Motor neuron (in vitro differentiated cells): ENCODE measurements at places on chromosomes 5 and 9. TPM values are rescaled to one million over a fixed set of nuclear protein-coding genes. Genes with fewer than 3 reads are reported as not detected.

- no peak for ATAC-seq
These were observed 312.8 kb downstream of the SEMA5A start for GRCh38 chr5:9233035-9233434.

DNA sequence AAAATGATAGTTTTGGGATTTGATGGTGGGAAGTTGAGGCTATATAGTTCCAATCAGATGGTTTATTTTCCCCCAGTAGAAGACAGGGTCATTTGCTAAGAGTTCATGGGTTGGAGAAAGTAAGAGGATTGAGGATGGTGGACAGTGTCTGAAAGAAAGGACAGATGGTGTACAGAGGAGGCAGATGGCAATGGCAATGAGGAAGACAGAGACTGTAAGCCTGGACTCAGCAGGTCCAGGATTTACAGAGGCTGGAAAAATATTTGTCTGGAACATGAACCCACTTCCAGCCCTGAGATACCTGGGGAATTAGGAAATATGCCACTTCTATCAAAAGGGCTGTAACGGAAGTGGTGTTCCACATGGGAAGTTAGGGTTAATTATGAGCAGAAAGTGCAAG, 84.5 kb downstream of the PCSK1 start:
- ATAC-seq = no peak

GRCh38 chr9:116460026-116460425, 227.1 kb upstream of the TRIM32 start:
- ATAC-seq = no peak

GRCh38 chr9:136538599-136539426, 7.0 kb downstream of the NOTCH1 start:
- ATAC-seq = no peak

PHF24 gene
- 1.6 and 2.7 TPM in 2 replicates for total RNA-seq
